Left lobe of liver (tissue), 2 donors: ENCODE measurements at places on chromosomes 2 and 18.

GRCh38 chr2:168165397-168165796 is 82.0 kb downstream of the STK39 start:
- no peak for DNase-seq

- DNase-seq: no peak
Measured at GRCh38 chr2:58710795-58711279, 469.7 kb upstream of the FANCL start.

- DNase-seq: peak; percentile 15
Measured at GRCh38 chr2:127589358-127589757, 53.9 kb downstream of the MYO7B start.

DNA sequence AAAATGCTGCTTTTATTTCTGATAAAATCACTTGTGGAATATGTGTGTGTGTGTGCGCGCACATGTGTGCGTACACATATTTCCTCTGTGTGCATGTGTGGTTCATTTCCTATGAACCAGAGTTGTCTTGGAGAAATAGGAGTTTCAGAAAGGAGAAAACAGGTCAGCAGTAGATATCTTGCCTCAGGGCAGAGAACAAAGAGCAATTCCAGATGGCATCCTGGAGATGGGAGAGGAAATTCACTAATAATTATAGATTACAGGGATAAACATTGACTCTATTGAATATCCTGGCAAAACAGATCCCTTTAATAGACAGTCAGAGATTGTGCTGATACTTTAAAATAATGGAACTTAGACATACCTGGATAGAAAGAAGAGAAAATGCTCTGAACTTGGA is 298.0 kb downstream of the TRIB2 start:
- DNase-seq: no peak

DNA sequence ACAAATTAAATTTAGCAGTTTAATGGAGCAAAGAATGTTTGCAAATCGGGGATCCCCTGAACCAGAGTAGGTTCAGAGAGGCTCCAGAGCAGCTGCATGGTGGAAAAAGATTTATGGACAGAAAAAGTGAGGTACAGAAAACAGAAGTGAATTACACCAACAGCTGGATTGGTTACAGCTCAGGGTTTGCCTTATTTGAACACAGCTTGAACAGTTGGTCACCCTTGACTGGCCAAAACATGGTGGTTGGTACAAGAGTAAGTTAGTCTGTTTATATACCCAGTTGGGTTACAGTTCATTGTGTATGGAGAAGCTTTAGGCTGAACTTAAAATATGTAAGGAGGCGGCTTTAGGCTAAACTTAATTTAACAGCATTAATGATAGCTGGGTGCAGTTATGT is 5.4 kb upstream of the CDCA7 start:
- DNase-seq: no peak

GRCh38 chr2:181586569-181587081 is 70.3 kb downstream of the CERKL start:
- DNase-seq: no peak
